ENCODE measurements at places on chromosomes 1 and 21. TPM values are rescaled to one million over a fixed set of nuclear protein-coding genes. Genes with fewer than 3 reads are reported as not detected.

DNA sequence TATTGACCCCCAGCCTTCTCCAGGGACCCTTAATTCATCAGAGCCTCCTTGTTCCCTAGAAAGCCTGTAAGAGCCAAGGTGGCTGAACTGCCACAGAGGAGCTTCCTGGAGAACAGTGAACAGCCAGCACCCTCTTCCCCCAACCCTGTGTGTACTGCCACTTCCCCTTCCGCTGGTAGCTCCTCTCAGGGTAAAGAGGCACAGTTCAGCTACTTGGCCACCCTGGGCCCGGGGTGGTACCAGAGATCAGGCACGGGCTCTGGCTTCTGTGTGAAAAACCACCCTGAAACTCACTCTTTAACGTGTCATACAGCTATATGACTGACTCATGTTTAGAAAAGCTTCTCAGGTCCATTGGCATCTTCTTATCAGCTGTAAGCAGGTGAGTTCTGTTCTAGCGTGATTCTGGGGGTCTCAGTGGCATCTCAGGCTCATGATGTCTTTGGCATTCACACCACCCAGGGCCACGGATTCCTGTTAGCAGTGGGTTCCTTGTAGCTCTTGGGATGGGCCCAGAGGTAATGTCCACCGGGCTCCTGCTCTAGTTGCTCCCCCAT is 22.4 kb downstream of the ARMH1 start:
- no peak for DNase-seq

- no peak for DNase-seq
Measured at GRCh38 chr1:109517337-109517736, 7.8 kb upstream of the AMIGO1 start.

GRCh38 chr21:30676737-30677136 is 34.1 kb downstream of the KRTAP20-3 start:
- DNase-seq, result no peak

DNA sequence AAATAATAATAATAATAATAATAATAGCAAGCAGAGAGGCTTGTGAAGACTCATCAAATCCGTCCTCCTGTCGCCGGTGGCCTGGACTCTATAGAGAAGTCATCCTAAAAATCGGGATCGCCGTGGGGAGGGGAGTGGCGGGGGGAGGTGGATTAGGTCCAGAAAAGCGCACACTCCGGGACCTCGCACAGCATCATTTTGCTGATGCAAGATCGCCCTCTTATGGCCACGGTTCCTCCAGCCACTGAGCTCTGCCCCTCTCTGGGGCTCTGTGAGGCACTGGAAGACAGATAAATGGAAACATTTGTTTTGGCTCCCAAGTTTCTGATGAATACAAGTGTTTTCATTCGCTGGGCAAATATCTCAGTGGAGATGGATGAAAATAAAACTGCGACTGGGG is 612.0 kb downstream of the MATN1 start:
- no peak for DNase-seq

- no peak for DNase-seq
Measured at GRCh38 chr1:232722626-232723025, 82.6 kb upstream of the MAP10 start.

- peak; percentile 51 for DNase-seq
Measured at GRCh38 chr1:200415789-200416593, 6.2 kb upstream of the ZNF281 start.

DNA sequence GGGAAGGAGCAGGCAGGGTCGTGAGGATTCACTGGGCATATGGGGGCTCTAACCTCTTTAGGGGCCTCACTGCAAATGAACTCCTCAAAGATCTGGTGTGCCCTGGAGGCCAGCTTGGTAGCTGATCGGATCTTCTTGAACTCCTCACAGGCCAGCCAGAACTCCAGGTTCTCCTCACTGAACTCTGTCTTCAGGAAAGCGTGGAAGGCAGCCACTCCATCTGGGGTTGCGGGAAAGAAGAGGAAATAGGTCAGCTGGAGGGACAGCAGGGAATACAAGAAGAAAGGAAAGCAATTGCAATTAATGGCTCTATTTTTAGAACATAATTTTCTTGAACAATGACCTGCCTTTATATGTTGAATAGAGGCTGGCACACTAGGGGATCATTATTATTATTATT is 2.3 kb downstream of the RGS16 start:
- DNase-seq, result no peak

DNA sequence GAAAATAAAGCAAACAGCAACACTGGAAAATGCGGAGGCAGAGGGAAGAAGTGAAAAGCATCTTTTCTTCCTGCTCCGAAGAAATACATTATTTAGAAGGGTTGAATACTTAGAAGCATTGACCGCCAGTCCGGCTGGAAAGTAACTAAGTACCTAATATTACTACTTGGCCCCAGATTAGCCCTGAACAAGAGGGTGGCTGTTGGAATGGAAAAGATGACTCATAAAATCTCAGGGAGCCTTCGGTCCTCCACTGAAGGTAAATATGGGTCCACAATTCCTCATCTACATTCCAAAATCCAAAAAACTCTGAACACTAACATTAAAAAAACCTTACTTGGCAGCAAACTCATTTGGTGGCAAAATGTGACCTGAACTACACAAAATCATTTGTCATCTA is 40.1 kb downstream of the BCAR3 start:
- no peak for DNase-seq

DNA sequence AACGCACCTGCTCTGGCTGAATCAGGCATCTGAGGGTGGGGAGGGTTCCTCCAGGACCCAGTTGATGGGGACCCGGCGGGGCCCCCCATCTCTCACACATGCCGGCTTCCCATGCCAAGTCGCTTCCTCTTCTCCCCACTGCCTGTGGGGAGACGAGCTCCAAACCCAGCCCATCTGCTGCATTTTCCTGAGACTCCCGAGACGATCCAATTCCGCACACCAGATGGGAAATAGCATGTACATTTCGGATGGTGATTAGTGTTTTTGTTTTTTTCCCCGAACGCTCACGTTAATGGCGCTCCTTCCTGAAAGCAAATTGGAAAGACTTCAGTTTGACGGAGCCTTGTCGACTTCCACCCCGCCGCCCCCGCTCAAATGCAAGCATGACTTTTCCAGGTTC is 13.2 kb upstream of the GRIK3 start:
- no peak for DNase-seq

DNA sequence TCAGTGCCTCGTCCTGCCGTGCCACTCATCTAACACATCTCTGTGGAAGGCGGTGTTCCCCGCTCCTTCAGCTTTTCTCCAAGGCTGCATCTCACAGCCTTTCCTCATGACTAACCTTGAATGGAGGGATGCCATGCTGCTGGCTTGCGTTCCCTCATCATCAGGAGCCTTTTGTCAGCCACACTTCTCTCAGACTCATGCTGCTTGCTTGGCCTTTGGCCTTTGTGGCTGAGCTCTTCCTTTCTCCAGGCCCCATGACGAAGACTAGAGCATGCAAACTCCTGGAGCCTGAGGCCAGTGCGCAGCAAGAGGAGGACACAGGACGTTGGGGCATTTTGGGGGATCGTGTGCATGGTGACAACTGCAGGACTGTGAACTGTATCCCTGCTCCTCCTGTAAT is 70.8 kb downstream of the SYT2 start:
- no peak for DNase-seq

- peak; percentile 70 for DNase-seq
Measured at GRCh38 chr1:56578138-56578962, 1.0 kb downstream of the PLPP3 start.

DNA sequence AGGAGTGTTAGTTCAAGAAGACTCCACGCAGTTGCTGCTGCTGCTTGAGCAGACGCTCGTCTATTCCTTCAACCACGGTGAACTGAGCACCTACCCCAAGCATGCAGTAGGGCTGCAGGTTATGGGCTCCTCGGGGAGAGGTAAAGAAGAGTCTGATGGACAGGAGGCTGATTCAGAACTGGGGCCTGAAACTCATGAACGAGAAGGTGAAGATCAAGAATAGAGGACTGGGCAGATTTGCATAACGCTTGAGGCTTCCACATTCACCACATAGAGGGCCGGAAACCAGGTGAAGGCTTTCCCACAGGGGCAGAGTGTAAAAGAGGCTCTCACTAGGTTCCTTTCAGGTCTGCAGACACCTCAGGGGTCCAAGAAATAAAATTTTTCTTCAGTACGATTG is 9.1 kb downstream of the ABCA4 start:
- no peak for DNase-seq

- no peak for DNase-seq
Measured at GRCh38 chr1:172084876-172085275, 243.6 kb downstream of the DNM3 start.

DNA sequence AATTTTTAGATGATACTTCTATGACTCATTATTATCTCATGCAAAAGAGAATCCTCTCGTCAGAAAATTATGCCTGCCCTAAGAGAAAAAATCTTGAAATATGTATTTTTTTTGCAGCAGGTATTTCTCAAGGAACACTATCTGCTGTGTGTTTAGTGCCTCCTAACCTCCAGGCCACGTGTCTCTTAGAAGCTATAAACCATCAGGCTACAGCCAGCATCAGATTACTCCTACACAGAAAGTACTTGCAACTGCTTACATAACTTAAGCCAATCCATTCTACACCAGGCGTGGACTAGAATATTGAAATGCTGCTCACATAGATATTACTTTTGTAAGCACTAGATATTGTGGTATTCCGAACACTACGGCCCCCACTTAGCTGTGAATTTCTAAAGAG is 933.4 kb downstream of the PLA2G4A start:
- DNase-seq, result no peak

DNA sequence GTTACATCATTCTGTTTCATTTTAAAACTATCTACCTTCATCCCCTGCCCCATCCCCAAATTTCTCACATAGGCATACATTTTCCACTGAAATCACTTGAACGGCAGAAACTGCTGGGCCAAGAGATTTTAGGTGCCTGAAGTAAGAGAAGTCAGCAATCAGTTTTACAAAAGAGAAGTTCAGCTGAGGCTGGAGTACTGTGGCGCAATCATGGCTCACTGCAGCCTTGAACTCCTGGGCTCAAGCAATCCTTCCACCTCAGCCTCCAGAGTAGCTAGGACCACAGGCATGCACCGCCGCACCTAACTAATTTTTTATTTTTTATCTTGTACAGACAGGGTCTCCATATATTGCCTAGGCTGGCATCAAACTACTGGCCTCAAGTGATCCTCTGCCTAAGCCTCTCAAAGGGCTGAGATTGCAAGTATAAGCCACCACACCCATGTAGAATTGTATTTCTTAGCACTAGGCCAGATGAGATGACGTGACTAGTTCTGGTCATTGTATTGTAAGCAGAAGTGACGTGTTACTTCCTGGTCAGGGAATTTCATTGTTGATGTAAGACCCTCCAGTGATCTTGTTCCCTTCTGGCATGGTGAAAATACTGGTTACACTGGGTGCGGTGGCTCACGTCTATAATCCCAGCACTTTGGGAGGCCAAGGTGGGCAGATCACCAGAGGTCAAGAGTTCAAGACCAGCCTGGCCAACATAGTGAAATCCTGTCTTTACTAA is 7.1 kb downstream of the BECN2 start:
- no peak for DNase-seq

- no peak for DNase-seq
Measured at GRCh38 chr1:117049857-117050256, 10.3 kb upstream of the TTF2 start.

- no peak for DNase-seq
Measured at GRCh38 chr1:209375097-209375496, 208.4 kb upstream of the CAMK1G start.

GRCh38 chr1:8463144-8463927 is 145.4 kb downstream of the SLC45A1 start:
- DNase-seq, result no peak

DNA sequence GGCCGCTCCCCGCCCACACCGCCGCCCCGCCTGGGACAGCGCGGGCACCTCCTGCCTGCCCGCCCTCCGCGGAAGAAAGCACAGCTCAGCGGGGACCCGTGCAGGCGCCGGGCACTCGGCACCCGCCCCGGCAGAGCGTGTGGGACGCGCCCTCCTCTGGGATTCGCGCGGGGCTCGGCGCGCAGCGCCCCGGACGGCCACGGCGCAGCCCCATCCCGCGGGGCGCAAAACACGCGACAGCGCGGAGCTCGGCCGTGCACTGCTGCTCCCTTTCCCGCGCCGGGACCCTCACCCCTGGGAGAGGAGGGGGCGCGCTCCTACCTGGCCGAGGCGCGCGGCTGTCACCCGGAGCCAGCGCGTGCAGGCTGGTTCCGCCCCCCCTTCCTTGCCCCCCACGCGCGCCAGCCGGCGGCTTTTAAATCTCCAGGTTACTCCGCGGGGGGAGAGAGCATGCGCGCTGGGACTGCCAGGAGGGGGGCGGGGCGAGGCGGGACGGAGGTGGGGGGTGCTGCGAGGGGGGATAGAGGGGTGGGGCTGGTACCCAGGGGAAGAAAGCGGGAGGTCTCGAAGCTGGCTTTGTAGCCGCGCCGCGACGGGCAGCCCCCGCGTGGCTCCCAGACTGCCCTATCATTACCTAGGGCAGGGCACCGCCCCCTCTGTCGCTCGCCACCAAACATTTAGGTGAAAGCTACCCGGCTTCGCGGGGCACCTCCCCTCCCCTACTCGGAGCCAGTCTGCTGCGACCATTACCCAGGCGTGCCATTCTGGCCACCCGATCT is at the start of gene SLC45A3:
Gene SLC45A3 (minus strand): TSS at position 437 of the 779 bp plus-strand sequence. CDS start 15,853 bp downstream, outside the sequence.
- no peak for DNase-seq

- no peak for DNase-seq
Measured at GRCh38 chr1:212680680-212681389, 18.8 kb downstream of the BATF3 start.

Gene NDUFS2
- 94.1 TPM for total RNA-seq

Gene EPHA2
- total RNA-seq, result 58.9 TPM

Gene CRYZL1
- total RNA-seq, result 54.0 TPM

Gene OR10J5
- total RNA-seq, result not detected

Gene RAB25
- 182 TPM for total RNA-seq

Gene SUSD4
- total RNA-seq, result 21.9 TPM

Gene SIKE1
- total RNA-seq, result 40.6 TPM

Gene ITGB2
- total RNA-seq, result 35.7 TPM

Gene GPR25
- total RNA-seq, result not detected

Gene GBP6
- total RNA-seq, result not detected

Gene NPR1
- 21.0 TPM for total RNA-seq

Gene SLAMF8
- total RNA-seq, result 3.6 TPM

Gene SHISA4
- 11.6 TPM for total RNA-seq

Gene NUAK2
- 0.96 TPM for total RNA-seq

Gene PAPPA2
- total RNA-seq, result 0.36 TPM

Gene GNG4
- total RNA-seq, result not detected

Gene LAD1
- 186 TPM for total RNA-seq

Gene PLA2G2C
- total RNA-seq, result not detected

Gene FHAD1
- 12.3 TPM for total RNA-seq
